Lower leg skin (tissue), 4 donors: ENCODE measurements at places on chromosomes 4 and X. TPM values are rescaled to one million over a fixed set of nuclear protein-coding genes. Genes with fewer than 3 reads are reported as not detected.

Gene CTAG2
- not detected for total RNA-seq

Gene FGF13
- total RNA-seq = 0.30 TPM

Gene UGT8
- total RNA-seq = 1.7 TPM

Gene AKAP17A
- total RNA-seq = 67.2 TPM

Gene SMARCA1
- 8.0 TPM for total RNA-seq

Gene SUV39H1
- total RNA-seq = 9.2 TPM

Gene TMPRSS11F
- 29.7 TPM for total RNA-seq

Gene EVC2
- 14.3 TPM for total RNA-seq

Gene SCD5
- 16.9 TPM for total RNA-seq

Gene GDPD2
- total RNA-seq = 13.5 TPM

Gene EFHC2
- total RNA-seq = 5.3 TPM

Gene WAS
- total RNA-seq = 3.8 TPM
